Right atrium auricular region (tissue), 2 donors: ENCODE measurements at places on chromosomes 2 and 18. TPM values are rescaled to one million over a fixed set of nuclear protein-coding genes. Genes with fewer than 3 reads are reported as not detected.

Gene RRM2
- total RNA-seq = 0.08 TPM

GRCh38 chr2:153488072-153488471, 9.5 kb upstream of the RPRM start:
- H3K4me3 ChIP-seq = no peak overlapping the region
- no peak for DNase-seq
- H3K27me3 ChIP-seq = no peaks in the 10 kb centered on the region
- H3K36me3 ChIP-seq = no peaks in the 10 kb centered on the region

- H3K4me3 ChIP-seq = peak overlapping the region; percentile 90
- peaks cover 39% of the 10 kb centered on the region for H3K4me1 ChIP-seq
- DNase-seq = peak; percentile 84
- peak overlapping the region; percentile 98 for H3K27ac ChIP-seq
Observed at GRCh38 chr2:46298522-46299353, 1.5 kb downstream of the EPAS1 start.

Gene GAD1
- not detected for total RNA-seq

Gene TWSG1
- total RNA-seq = 16.6 TPM

- no peak for DNase-seq
- no peak overlapping the region for H3K4me3 ChIP-seq
- no peaks in the 10 kb centered on the region for H3K27me3 ChIP-seq
- H3K4me1 ChIP-seq = no peaks in the 10 kb centered on the region
- no peak overlapping the region for H3K27ac ChIP-seq
Observed at GRCh38 chr2:213157242-213157641, 5.8 kb upstream of the IKZF2 start.

DNA sequence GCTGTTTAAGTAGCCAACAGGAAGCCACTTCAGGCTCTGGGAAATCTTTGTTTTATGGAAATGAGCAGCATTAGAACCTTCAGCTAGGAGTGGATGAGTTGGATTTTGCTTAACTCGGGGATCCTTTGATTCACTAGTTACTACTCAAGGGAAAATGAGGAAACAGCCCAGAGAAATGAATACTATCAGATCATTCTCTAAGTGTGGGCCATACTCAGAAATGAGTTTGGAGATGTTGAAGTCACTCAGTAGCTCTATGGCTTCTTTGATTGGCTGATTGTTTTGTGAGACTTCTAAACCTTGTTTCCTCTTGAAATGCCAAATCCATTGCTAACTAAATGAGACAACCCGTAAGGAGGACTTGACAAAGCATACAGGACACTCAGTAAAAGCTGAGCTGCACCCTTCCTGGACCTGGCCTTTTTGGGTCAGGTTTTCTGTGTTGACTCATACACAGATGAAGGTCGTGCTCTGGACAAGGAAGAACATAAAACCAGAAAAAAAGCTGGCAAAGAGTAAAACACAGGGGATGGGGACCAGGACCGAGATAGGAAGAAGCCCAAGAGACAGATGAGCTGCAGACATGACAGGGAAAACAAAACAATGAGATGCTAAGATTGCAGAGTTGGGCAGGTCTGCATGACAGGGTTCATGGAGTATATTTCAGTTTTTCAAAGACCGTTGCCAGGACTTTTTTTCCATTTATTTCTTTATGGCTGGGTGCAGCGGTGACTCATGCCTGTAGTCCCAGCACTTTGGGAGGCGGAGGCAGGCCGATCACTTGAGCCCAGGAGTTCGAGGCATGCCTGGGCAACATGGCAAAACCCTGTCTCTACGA, 41.6 kb downstream of the INO80C start:
- peak overlapping the region; percentile 17 for H3K27ac ChIP-seq
- no peak for DNase-seq
- H3K27me3 ChIP-seq = no peaks in the 10 kb centered on the region
- no peaks in the 10 kb centered on the region for H3K4me1 ChIP-seq
- no peak overlapping the region for H3K4me3 ChIP-seq
- no peaks in the 10 kb centered on the region for H3K36me3 ChIP-seq

Gene TOGARAM2
- total RNA-seq = 2.0 TPM

DNA sequence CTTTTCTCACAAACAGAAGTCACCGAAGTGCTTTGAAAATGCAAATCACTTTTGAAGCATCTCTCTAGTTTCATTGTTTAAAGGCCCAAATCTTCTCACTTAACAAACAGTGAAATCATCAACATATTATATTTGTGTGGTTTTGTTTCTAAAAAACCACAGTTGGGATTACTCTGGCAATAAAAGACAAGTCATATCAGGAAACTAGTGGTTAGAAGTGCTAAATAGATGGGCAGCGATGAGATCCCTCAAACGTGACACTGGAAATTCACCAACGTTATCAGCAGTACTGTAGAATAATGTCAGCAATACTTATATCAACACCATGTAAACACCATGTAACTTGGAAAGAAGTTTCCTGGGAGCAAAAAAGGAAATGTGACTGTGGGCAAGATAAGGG, 893.5 kb downstream of the SUCLG1 start:
- no peak overlapping the region for H3K27ac ChIP-seq
- H3K4me1 ChIP-seq = no peaks in the 10 kb centered on the region
- no peaks in the 10 kb centered on the region for H3K27me3 ChIP-seq
- no peak for DNase-seq

Gene ACVR1C
- total RNA-seq = 1.1 TPM

DNA sequence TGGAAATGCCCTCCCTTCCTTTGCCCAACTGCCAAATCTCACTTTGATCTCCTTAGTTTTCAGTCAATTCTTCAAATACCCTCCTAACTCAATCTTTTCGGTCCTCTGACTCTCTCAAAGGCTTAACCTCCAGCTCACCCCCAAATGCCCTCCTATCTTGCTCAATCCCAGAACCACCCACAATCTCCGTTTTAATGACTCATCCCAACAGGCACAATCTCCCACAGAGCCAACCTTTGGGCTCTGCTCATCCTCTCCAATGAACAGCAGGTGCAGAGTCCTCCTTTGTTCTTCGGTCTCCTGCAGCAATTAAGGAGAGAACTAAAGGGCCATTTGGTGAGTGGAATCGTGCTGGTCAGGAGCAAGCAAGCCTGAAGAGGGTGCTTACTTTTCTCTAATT, 366.1 kb upstream of the CRIM1 start:
- H3K4me1 ChIP-seq = no peaks in the 10 kb centered on the region
- H3K36me3 ChIP-seq = no peaks in the 10 kb centered on the region
- H3K27me3 ChIP-seq = no peaks in the 10 kb centered on the region

GRCh38 chr2:171515672-171516298, 6.5 kb upstream of the CYBRD1 start:
- no peaks in the 10 kb centered on the region for H3K4me1 ChIP-seq
- no peak for DNase-seq
- H3K36me3 ChIP-seq = no peaks in the 10 kb centered on the region

DNA sequence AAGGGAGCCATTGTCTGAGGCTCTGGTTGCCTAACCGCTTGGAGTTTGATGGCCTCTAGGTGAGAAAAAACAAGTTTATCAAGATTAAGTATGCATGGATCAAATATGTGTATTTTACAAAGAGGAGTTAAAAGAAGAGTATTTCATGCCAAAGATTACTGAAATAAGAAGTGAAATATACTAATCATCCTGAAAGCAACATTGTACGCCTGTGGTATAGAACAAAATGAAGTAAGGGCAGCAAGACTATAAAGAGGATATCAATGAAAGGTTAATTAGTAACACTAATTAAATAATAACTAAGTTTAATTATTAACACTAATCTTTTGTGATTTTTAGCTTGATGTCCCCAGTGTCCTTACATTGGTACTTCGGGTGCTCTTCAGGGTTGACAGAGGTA, 276.7 kb downstream of the CALCRL start:
- no peak for DNase-seq
- H3K27me3 ChIP-seq = no peaks in the 10 kb centered on the region
- H3K27ac ChIP-seq = no peak overlapping the region
- H3K4me3 ChIP-seq = no peak overlapping the region
- H3K4me1 ChIP-seq = no peaks in the 10 kb centered on the region

GRCh38 chr2:111168528-111169239, 48.0 kb downstream of the BCL2L11 start:
- no peak overlapping the region for H3K4me3 ChIP-seq
- H3K27me3 ChIP-seq = no peaks in the 10 kb centered on the region
- no peaks in the 10 kb centered on the region for H3K4me1 ChIP-seq
- no peak for DNase-seq
- H3K27ac ChIP-seq = no peak overlapping the region

DNA sequence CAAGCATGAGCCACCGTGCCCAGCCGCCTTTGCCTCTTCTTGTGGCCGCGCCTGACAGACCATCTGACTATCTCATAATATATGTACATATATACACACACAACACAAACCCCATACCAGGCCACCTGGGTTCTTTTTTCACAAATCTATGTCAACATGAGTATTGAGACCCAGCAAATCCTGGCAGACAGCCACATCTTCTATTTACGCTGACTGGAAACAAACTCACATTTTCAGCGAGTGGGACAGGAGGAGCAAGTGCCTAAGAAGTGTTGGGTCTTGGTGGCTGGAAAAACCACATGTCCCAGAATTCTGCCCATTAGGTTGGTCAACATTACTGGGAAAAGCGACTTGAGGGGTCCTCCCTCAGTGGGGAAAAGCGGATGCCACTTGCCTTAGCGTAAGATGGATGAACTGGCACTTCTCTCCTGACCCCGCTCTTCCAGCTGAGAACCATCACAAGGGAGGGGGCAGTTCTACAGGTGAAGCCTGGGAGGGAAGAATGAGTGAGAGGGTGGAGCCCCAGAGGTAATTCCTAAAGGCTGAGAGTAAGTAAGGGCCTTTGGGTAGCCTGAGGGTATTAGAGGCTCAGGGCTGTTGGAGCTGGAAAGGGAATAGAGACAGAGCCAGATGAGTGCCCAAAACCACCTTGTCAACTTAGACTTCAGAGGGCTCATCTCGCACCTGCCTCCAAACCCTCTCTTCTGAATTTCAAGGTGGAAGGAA, 1.9 kb downstream of the SCYGR3 start:
- no peaks in the 10 kb centered on the region for H3K27me3 ChIP-seq
- H3K36me3 ChIP-seq = no peaks in the 10 kb centered on the region
- H3K27ac ChIP-seq = no peak overlapping the region
- H3K4me3 ChIP-seq = no peak overlapping the region
- no peak for DNase-seq
- no peaks in the 10 kb centered on the region for H3K4me1 ChIP-seq

- H3K36me3 ChIP-seq = no peaks in the 10 kb centered on the region
- no peak overlapping the region for H3K27ac ChIP-seq
- DNase-seq = no peak
- no peak overlapping the region for H3K4me3 ChIP-seq
- H3K4me1 ChIP-seq = no peaks in the 10 kb centered on the region
- H3K27me3 ChIP-seq = no peaks in the 10 kb centered on the region
Observed at GRCh38 chr2:147718831-147719230, 126.0 kb upstream of the ACVR2A start.

GRCh38 chr2:216066230-216066629, 15.4 kb downstream of the PECR start:
- no peak for DNase-seq
- no peaks in the 10 kb centered on the region for H3K27me3 ChIP-seq
- no peak overlapping the region for H3K4me3 ChIP-seq
- H3K27ac ChIP-seq = no peak overlapping the region
- H3K4me1 ChIP-seq = no peaks in the 10 kb centered on the region

DNA sequence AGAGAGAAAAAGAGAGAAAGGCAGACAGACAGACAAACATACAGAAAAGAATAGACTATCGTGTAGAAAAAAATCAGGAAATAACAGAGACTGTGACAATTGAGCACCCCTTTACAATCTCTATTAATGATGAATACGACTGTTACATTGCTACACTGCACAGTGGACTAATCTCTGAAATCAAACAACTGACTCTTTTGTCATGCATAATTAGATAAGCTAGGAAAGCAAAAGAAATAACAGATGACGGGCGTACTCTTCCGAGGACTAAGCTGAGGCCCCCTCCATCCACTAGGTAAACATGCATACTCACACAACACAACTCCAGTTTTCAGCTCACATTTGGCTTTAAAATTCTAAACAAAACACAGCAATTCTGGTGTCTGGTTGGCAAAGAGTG, 267.0 kb downstream of the NOL4 start:
- DNase-seq = no peak
- H3K27ac ChIP-seq = no peak overlapping the region
- H3K27me3 ChIP-seq = no peaks in the 10 kb centered on the region
- H3K36me3 ChIP-seq = no peaks in the 10 kb centered on the region

DNA sequence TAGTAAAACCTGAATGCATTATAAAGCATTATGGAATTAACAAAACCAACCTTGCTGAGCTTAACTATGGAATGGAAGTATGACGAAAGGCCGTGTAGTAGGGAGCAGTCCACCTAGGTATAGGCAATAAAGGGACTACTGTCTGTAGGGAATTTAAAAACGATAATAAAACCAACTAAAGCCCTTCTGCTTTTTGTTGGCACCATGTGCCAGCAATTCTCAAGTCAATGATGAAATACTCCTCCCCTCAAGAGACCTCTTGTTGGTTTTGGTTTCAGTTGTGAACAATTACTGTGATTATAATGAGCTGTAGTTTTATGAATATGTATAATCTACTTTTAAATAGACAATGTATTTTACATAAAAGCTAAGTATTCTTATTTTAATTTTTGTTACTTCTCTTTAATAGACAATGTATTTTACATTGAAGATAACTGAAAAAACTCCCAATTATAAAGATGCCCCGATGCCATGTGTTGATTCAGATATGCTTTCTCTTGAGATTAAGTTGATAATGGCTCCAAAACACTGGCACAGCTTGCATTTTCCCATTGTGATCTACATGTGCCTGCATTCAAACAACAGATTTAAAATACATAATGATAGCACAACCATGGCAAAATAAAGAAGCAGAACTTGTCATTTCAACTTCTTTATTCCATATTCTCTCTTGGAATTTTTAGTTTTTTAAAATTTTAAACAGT, 55.5 kb upstream of the ZDBF2 start:
- H3K36me3 ChIP-seq = no peaks in the 10 kb centered on the region
- H3K4me1 ChIP-seq = no peaks in the 10 kb centered on the region
- H3K4me3 ChIP-seq = no peak overlapping the region
- H3K27ac ChIP-seq = no peak overlapping the region

DNA sequence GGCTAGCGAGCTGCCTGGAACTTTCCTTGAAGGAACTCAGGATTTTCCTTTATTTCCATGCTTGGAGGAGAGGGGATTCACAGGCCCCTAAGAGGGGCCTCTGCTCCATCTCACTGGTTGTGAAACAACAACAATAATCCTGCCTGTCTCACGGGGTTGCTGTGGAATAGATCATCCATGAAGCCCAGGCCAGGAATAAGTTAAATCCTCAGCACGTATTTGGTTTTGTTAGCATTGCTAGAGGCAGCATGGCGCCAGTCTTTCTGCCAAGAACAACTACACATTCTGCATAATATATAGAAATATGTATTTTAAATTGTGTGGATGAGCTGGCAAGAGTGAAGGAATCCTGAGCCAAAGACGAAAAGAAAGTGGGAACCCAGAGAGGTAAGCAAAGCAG, 80.8 kb upstream of the L3MBTL4 start:
- DNase-seq = no peak
- no peaks in the 10 kb centered on the region for H3K4me1 ChIP-seq
- H3K4me3 ChIP-seq = no peak overlapping the region
- H3K36me3 ChIP-seq = no peaks in the 10 kb centered on the region
